Stimulated activated CD8-positive, alpha-beta memory T cell treated with anti-CD3 and anti-CD28 coated beads, Interleukin-15, amount 100 ng/mL, for 48 hours (primary cell): ENCODE measurements at places on chromosomes 3 and 15.

GRCh38 chr15:86919581-86919980 lies 839.9 kb downstream of the AGBL1 start:
- DNase-seq: no peak

GRCh38 chr3:31911643-31912042 lies 69.4 kb downstream of the OSBPL10 start:
- no peak for DNase-seq

GRCh38 chr15:35496585-35496984 lies 49.4 kb downstream of the DPH6 start:
- no peak for DNase-seq

DNA sequence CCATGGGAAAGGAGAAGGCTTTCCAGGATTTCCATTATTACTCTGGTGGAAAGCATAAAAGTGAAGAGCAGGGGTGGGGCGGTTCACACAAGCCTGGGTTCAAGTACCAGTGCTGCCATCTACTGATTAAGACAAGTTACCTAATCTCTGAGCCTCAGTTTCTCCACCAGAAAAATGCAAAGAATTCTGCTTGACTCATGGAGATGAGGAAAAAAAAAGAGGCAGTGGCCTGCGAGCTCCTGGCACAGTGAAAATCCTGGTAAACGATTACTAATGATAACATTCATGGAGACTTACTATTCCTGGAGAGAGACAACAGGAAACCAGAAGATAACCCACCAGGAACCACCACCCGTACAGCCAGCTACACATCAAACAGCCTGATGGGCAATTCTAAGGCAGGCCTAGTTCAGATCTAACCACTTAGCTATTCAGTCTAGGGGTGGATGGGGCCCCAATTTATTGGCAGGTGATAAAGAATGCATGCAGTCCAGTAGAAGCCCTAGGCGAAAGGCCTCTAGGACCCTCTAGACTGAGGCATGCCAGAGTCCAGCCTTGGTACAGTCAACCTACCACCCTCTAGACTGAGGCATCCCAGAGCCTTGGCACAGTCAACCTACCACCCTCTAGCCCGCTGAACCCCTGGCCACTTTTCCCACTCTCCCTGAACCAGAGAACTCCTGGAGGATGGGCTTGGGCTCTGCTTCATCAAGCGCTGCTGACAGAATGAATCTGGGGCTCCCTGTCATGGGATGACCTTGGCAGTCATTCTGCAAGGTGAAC lies 2.5 kb downstream of the AMOTL2 start:
- DNase-seq: no peak

- DNase-seq: no peak
Observed at GRCh38 chr3:18489939-18490338, 64.8 kb upstream of the SATB1 start.

DNA sequence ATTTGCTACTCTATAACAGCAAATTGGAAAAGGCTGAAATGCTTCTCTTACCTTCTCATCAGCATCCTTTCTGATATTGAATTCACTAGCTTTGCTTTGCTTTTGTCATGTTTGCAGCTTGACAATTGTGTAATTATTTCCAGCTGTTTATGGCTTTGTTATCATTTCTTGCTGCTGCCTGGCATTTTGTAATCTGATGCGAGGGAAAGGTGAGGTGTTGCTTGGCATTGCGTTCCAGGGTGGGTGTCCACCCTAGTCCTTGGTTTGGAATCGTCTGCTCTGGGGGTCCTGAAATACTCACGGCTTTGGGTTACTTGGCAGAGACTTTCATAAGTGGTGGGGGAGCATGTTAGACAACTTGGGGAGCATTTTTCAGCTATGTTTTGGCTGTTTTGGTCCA lies 2.9 kb downstream of the CACNA2D3 start:
- DNase-seq: no peak

DNA sequence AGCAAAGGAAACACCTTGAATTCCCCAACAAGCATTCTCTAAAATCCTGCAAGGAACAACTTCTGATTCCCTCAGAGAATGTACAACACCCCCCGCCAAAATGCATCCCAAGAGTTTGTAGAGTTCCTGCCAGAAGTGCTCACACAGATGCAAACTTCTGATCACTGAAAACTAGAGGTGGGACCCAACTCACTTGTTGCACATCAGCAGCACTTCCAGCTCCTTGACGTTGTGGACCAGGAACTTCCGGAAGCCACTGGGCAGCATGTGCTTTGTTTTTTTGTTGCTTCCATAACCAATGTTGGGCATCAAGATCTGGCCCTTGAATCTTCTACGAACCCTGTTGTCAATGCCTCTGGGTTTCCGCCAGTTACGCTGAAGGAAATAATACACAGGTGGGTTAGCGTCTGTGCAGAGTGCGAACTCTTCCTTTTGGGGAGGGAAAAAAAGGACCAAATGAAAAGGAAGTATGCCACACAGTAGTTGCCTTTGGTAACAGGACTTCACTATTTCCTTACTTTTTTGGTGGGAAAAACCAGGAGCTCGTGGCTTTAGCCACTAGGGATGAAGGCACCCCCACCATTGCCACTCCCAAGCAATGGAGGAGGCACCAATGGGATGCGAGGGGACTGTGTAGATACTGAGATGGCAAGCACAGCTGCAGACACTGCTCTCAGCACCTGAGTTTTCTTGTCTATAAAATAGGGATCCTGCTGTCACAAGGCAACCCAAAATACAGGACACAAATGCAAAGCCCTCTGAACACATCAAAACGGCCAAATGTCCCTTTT lies 2.0 kb downstream of the RPL32 start:
- DNase-seq: no peak

DNA sequence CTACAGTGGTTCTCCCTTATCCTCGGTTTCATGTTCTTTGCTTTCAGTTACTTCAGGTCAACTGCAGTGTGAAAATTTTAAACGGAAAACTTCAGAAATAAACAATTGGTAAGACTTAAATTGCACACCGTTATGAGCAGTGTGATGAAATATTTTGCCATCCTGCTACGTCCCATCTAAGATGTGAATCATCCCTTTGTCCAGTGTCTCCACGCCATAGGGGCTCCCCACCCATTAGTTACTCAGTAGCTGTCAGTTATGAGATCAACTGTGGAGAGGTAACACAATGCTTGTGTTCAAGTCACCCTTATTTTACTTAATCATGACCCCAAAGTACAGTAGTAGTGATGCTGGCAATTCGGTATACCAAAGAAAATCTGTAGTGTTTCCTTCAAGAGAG lies 47.4 kb downstream of the TJP1 start:
- DNase-seq: no peak

DNA sequence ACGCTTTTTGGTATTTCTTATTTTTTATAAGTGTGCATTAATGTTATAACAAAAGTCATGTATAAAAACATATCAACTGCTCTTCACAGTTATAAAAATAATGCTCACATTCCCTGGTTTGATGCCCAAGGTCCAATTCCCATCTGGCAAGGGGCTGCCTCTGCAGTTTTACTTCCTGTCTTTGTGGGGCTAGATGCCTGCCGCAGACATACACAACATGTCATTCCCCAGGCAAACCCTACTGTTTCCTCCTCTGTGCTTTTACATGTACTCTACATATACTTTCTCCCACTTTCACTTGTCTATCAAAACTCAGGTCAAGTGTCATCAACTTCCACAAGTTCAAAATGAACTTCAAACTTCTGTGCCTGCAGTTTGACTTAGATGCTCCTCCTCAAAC lies 60.5 kb upstream of the ETV5 start:
- DNase-seq: no peak

GRCh38 chr15:29208352-29208751 lies 61.3 kb downstream of the NSMCE3 start:
- DNase-seq: no peak

DNA sequence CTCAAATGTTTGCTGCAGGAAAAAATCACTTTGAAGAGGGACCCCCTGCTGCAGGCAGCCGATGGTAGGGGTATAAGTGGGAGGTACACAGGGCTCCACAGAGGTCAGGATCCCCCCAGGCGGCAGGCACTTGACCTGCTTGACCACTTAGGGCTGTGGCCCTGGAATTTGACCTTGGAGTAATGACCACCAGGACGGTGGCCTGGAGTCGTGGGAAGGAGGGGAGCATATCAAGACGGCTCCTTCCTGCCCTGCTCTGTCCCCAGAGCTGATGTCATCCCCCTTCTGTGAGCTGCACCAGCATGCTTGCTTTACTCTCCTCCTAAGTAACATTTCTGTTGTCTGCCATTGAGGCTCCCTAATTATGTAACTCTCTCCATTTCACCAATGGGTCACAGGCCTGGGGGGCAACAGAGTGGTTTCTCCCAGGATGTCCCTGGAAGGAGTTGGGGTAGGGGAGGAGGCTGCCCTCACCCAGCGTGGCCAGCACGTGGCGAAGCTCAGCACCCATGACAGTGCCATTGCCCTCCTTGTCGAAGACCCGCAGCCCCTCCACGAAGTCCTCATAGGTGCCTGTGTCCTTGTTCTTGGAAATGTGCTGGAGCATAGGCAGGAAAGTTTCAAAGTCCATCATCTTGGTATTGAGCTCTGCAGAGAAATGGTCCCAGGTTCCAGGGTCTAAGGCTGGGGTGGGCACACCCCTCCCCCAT lies 4.1 kb downstream of the MYL3 start:
- no peak for DNase-seq

DNA sequence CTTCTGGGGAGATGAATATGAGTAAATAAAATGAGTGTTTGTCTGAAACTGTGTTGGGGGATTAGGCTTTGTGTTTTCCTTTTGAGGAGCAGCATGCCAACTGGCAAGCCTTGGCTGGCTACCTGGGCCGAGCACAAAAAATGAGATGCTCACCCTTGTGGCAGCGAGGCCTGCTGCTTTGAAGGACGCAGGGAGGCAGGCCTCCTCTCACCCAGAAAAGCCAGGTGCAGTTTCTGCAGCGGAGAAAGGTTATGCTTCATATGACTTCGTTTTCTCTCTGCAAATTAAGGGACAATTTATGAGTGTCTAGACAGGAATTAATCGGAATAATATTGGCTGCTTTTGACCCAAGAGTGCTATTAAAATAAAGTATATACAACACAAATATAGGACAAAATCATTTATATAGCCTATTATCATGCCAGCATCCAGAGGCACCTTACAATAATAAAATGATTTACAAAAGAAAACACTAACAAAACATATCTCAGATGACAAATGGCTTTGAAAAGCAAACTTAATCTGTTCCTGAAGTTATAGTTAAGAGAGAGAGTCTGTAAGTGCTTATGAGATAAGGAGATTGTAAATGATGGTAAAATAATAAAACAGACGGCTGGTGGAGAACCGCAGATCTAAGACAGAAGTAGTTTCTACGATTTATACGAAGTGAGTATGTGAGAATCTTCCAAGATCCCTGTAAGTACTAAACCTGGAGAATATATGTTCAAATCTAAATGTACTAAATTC lies 682.8 kb upstream of the NR2F2 start:
- DNase-seq: no peak

DNA sequence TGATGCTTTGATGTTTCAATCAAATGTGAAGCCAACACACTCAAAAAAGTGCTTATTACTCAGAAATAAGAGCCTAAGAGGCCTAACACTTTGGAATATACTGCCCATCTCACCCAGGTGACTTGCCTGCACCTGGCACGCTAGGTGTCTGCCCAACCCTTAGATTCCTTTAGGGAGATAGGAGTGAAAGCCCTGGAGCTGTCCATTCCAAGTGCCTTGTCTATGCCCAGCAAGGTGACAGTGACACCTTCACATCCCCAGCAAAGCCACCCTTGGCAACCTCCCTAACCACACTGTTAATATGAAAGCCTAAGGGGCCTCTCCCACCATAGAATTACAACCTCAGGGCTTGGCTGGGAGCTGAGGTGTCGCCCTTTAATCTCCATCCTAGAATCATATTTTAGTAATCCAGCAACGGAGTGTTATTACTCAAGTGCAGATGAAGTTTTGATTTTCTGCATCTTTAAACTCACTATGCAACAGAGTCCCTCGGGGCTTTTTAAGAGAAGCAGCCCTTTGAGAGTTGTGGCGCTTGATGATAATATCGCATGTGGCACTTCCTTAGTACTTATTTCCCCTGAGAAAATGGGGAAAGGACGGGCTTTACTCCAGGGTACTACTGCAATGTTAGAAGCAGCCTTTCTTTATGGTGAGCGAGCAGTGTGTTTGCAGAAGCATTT lies 24.8 kb downstream of the ATP10A start:
- no peak for DNase-seq

DNA sequence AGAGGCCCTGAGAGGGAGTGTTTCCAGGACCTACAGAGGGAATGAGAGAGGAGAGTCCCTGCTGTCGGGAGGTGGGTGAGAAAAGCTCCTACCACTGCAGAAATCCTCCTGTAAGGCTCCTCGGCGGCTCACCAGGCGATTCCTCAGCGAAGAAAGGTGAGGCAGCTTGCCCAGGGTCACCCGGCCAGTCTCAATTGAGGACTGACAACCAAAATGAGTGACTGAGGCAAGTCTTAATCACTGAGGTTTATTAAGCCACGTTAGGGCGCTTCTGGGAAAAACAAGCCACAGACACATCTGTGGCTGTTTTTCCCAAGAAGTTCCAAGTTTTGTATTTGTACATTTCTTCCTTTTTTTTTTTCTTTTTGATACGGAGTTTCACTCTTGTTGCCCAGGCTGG lies 48.5 kb downstream of the ZDHHC19 start:
- DNase-seq: no peak

DNA sequence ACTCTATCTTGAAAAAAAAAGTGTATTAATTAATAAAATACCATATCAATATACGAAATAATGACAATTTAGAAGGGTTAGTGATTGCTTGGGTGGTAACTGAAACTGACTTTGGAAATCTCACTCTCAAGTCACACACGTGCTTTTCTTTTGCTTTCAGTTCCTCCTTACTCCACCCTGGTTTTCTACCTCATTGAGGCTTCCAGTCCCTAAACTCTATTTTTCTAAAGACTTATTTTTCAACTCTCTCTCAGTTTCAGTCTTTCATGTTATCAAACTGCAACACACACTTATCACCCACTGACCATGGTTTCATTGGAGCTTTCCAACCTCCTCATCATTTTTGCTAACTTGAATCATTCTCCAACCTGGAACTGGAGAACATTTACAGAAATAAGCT lies 23.5 kb downstream of the IL12A start:
- DNase-seq: no peak

DNA sequence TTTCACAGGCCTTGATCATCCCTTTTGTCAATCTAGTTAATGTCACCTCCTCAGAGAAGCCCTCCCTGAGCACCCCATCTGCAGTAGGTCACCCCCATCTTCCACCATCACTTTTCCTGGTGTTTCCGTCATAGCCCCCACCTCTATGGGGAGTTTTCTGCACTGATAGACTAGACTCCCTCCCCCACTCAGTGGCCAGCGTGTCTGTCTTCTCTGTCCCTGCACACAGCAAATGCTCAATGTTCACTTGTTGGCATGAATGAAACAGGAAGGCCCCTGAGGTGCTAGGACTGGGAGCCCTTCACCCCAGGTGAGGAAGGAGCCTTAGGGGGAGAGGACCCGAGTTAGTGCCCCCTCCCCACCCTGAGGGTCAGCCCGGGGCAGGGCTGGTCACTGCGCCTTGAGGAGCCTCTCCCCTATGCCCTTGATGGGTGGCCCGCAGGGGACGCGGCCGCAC lies 15.8 kb upstream of the FANCD2 start:
- no peak for DNase-seq

DNA sequence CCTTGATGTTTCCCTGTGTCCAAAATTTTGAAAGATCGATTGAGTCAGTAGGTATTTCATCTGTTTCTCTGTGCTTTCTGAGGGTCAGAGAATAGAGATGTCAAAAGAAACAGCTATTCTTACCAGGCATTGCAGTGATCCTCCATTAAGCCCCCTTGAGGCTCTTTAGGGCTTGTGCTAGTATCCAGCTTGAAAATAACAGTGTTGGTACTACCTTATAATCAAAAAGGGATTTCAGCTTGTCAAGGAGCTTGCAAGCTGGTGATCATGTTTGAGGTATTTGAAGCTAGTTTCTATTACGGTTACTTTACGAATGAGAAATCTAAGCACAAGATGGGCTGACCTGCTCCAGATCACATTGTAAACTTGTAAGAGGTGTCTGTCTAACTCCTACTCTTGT lies 103.4 kb downstream of the EDEM1 start:
- no peak for DNase-seq

- no peak for DNase-seq
Observed at GRCh38 chr3:160129459-160130061, 95.7 kb upstream of the C3orf80 start.
